Pancreas (tissue), 10 donors: ENCODE measurements at places on chromosomes 12 and 14. TPM values are rescaled to one million over a fixed set of nuclear protein-coding genes. Genes with fewer than 3 reads are reported as not detected.

TAS2R8 gene
- not detected for polyA plus RNA-seq

HPD gene
- 2.8 TPM for polyA plus RNA-seq

FBXW8 gene
- 3.6 TPM for polyA plus RNA-seq

CCND2 gene
- polyA plus RNA-seq = 9.1 TPM

NDRG2 gene
- 159 TPM for polyA plus RNA-seq

FRMD6 gene
- 2.8 TPM for polyA plus RNA-seq

PEX5 gene
- 21.6 TPM for polyA plus RNA-seq

KRT73 gene
- not detected for polyA plus RNA-seq

AGAP2 gene
- polyA plus RNA-seq = 3.0 TPM

DCN gene
- polyA plus RNA-seq = 54.5 TPM

POTEM gene
- polyA plus RNA-seq = not detected

NKX2-1 gene
- not detected for polyA plus RNA-seq

PROX2 gene
- not detected for polyA plus RNA-seq
